ENCODE measurements at places on chromosomes 13 and 19. TPM values are rescaled to one million over a fixed set of nuclear protein-coding genes. Genes with fewer than 3 reads are reported as not detected.

The RXFP2 gene
- not detected for total RNA-seq

The STAP2 gene
- total RNA-seq: 3.3 TPM

The ZNF99 gene
- total RNA-seq: under 0.01 TPM

The PCDH20 gene
- 31.3 TPM for total RNA-seq

The PLK5 gene
- total RNA-seq: not detected

The PLIN4 gene
- total RNA-seq: 103 TPM
